D721Med (cell line): ENCODE measurements at places on chromosomes 4 and X.

DNA sequence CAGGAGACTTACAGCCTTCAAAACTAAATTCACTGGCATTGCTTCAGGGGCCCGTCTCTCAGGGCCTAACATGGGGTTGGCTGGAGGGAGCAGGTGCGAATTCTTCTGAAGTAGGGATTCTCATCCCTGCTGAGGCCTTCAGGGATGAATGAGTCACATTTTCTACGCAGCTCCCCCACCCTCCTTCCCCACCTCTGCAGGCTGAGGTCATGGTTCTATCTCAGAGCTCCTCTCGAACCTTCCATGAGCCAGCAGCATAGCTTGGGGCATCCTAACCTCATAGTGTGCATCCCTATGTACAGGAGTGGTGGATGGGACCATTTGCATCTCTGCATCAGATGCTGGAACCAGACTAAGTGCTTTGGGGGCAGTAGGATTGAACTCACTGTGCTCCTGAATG lies 309.2 kb downstream of the EVC2 start:
- DNase-seq: no peak

GRCh38 chr4:10524196-10524833 lies 67.1 kb upstream of the ZNF518B start:
- DNase-seq: no peak

- no peak for DNase-seq
These were observed 6.2 kb upstream of the CPLX1 start for GRCh38 chr4:832108-832507.

GRCh38 chr4:155704841-155705404 lies 38.3 kb downstream of the GUCY1A1 start:
- DNase-seq: no peak

- no peak for DNase-seq
These were observed 78.8 kb downstream of the RNF150 start for GRCh38 chr4:141054446-141054845.

- DNase-seq: no peak
These were observed 20.9 kb upstream of the IQCM start for GRCh38 chr4:149836546-149836945.

GRCh38 chr4:14446311-14446710 lies 556.0 kb upstream of the CPEB2 start:
- DNase-seq: no peak

DNA sequence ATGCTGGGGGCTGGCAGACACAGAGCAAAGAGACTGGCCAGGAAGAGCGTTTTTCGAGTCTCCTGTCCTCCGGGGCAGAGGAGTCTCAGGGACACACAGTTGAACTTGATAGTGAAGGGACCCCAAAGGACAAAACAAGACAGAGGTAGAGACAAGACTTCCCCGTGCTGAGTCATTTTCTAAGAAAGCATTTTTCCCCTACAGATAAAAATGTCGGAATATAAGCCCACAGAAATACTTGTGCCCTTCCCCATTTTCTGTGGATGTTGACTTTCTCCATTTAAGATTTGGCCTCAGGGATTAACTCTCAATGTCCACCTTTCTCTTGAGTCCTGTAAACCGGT lies 523 bp upstream of the BTK start:
- DNase-seq: no peak
